H4 (cell line): ENCODE measurements at places on chromosomes 16 and 17.

DNA sequence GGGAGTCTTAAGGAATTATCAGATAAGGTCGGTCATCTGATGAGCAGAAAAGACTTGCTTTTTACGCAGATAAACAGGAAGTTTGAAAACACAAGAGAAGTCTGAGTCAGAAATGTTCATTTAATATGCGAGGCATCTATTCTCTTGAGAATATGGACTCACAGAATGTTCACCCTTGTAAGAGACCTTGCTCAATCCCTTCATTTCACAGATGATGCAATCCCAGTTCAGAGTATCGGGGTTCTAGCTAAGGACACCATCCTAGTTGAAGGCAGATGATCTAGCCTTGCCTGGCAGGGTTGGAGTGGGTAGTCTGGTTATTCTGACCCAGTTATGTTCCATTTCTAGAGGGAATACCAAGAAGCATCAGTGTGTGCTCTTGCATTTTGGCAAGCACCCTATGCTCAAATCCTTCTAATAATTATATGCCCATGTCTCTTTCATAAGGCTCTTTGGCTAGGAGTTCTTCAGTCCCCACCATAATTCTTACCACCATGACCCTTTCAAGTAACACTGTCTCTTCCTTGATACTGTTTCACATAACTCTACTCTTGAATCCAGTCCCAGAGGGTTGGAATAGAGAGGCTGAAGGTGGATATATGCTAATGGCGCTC, 42.5 kb downstream of the YPEL2 start:
- no peak for DNase-seq

DNA sequence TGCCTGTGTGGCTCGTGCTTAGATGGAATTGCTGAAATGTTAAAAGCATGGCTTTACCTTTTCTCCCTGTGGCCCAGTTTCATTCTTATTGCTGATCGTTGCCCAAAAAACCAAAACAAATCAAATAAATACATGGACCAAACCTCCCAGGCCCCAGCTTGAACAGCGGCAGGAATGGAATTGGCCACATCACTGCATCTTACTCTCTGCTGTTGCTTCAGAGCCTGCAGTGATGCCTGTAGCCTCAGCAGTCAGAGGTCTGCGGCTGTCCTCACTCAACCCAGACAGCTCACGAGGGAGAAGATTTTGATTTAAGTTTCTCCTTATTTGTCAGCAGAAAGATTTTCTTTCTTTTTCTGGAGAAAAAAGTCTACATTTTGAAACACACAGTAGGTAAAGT, 91.5 kb downstream of the NPIPB11 start:
- no peak for DNase-seq

DNA sequence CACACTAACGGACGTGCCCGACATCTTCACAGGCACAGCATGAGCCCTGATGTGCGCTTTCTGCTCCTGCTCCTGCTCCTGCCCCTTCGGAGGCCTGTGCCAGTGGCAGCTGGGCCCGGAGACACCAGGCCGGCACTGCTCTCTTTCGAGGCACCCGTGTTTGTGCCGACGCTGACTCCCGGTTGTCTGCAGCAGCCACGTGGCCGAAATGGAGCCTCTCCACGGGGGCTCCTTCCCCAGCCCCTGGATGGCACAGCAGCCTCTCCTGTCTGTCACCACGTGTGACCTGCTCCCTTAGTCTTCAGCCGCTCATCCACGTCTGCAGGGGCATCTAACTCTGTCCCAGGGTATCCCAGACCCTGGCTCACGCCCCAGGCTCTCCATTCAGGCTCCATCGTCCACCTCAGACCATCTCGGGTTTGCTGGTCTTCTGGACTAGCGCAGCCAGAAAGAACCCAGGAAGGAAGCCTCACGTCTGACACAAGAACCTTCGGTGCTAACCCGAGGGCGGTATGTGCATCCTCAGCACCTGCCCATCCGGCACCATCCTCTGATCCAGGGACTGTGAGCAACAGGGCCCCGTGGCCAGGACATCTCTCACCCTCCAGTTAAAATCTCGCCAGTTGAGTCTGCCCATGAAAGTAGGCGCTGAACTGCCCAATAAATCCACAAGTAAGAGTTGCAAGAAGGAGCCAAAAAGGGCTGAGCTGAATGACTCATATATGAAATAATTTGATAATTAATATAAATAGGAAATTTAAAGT, 4.2 kb upstream of the RPH3AL start:
- DNase-seq: no peak

DNA sequence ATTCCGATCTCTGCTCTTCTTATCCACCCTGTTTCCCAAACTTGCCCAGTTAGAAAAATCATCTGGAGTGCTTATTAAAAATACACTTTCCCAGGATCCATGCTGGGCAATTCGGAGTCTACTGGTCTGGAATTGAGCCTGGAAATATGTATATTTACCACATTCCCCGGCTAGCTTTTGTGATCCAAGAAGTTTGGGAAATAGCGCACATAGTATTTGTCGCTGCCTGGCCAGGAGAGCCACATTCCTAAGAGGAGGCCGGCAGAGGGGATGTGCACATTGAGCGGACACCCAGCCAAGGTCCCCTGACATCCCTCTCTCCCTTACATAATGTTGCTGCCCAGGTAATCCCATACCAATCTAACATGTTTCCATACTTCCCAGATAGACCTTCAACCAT, 62.1 kb upstream of the TMEM97 start:
- DNase-seq: no peak

- no peak for DNase-seq
Observed at GRCh38 chr16:68382296-68382718, 66.0 kb downstream of the SMPD3 start.

DNA sequence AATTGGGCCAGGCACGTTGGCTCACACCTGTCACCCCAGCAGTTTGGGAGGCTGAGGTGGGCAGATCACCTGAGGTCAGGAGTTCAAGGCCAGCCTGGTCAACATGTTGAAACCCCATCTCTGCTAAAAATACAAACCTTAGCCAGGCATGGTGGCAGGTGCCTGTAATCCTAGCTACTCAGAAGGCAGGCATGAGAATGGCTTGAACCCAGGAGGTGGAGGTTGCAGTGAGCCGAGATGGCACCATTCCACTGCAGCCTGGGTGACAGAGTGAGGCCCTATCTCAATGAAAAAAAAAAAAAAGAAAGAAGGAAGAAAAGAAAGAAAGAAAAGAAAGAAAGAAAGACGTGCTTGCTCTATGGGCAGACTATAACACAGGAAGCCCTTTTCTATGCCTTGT, 84.4 kb downstream of the FOXL1 start:
- DNase-seq: no peak

- no peak for DNase-seq
Observed at GRCh38 chr17:36597866-36598777, 3.3 kb upstream of the MRM1 start.

GRCh38 chr16:88886845-88887521, 20.5 kb upstream of the PABPN1L start:
- no peak for DNase-seq

- DNase-seq: peak; percentile 94
Observed at GRCh38 chr17:1110862-1111598, 68.8 kb downstream of the ABR start.
